ENCODE measurements at places on chromosomes 3 and 15. TPM values are rescaled to one million over a fixed set of nuclear protein-coding genes. Genes with fewer than 3 reads are reported as not detected.

The GOLGA8S gene
- not detected for total RNA-seq

The GUCA1C gene
- total RNA-seq = not detected

The HYKK gene
- total RNA-seq = 3.0 TPM

The PCOLCE2 gene
- total RNA-seq = 13.8 TPM

The STRIT1 gene
- not detected for total RNA-seq

Data from Daoy (cell line).